ENCODE measurements at places on chromosomes 12 and 14.

GRCh38 chr14:86055512-86056075 lies 525.6 kb downstream of the FLRT2 start:
- DNase-seq: peak; percentile 59

DNA sequence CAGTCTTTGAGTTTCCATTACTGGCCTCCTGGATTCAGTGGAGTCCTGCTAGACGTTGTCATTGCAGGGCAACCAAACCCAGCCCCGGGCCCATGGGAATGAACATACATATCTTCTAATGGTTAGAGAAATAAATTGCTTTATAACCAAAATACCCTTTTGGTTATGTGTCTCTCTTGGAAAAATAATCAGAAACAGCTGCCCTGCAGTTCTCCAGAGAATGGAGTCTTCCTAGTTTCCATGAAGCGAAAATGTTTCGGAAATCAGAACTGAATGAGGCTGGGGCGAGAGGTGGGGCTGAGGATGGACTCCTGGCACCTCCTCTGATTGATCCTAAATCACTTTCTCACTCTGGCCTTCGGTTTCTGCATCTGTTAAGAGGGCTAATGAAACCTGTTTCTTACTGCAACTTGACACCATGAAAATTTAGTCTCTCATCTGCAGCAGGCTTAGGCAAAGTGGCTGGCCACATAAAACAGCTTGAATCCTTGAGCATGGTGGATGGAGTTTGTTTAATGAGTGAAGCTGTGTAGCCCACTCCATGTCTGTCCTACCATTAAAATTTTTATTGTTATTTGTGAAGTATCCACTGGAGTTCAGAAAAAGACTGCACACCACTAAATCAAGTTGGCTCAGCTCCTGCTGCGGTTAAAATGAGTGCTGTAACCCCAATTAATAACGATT lies 198.9 kb downstream of the CACNA1C start:
- DNase-seq: no peak

DNA sequence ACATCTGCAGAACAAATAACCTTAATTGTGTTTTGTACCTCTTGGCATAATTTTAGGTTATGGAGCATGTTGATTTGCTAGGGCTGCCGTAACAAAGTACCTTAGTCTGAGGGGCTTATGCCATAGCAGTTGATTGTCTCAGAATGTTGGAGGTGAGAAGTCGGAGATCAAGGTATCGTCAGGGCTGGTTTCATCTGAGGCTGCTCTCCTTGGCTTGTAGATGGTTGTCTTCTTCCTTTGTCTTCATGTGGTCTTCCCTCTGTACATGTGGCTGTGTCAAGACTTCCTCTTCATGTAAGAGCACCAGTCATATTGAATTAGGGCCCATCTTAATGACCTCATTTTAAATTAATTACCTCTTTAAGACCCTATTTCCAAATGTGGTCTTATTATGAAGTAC lies 64.4 kb upstream of the PTHLH start:
- DNase-seq: no peak

DNA sequence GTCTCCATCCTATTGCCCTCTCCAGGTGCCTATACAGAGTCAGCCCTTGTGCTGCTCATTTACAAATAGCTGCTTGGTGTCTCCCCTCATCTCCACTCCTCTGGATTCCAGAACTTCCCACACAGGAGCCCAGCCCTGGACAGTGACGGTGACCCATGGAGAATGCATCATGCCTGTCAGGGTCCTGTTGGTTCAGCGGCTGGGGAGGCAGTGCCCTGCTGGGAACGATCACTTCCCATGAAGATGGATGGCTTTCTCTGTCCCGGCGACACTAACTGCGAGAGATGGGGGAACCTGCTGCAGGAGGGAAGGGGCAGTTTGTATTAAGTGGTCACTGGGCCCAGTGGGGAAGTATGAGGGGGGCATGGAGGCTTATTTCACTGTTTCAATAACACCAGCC lies 395.0 kb upstream of the TBX3 start:
- no peak for DNase-seq

DNA sequence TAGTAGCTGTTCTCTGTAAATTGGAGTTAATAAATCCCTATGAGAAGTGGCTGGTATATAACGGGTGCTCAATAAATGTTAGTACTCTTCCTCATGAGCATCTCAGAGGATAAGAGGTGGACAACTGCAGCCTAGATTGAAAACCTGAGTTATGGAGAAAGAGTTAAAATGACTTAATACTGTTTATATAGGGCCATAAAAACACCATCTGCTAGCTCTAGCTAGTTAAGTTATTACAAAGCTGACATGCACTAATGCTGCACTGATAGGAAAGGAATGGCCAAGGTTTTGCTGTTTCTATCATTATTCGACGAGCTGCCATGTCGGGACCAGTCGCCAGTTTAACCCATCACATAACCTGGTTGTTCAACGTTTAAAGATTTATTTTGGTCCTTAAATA lies 72.0 kb upstream of the SEL1L start:
- DNase-seq: no peak

- no peak for DNase-seq
Measured at GRCh38 chr12:101557094-101557493, 37.7 kb upstream of the MYBPC1 start.

- DNase-seq: no peak
Measured at GRCh38 chr12:42084522-42084921, 60.2 kb downstream of the GXYLT1 start.
